ENCODE measurements at places on chromosomes 3 and 15.

DNA sequence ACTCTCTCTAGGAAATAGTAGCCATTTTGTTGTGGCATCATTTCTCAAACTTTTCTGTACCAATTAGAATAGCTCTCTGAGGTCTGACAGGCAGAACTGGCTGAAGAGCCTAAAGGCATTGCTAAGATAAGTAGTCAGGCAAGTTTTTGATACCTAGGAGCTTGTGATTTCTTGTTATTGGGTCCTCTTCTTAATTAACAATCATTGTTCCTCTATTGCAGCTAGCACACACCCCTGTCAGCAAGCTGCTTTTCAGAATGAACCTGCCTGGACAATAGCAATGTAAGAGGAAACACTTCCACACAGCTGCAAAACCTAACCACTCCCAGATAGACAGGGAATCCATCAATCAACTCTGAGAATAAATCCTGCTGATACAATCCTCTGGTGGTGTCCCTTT is 403.9 kb upstream of the TBL1XR1 start:
- DNase-seq = no peak
- H3K36me3 ChIP-seq = no peaks in the 10 kb centered on the region
- H3K27me3 ChIP-seq = no peaks in the 10 kb centered on the region
- H3K4me1 ChIP-seq = peaks cover 2% of the 10 kb centered on the region

GRCh38 chr3:3792391-3792790 is 6.8 kb upstream of the LRRN1 start:
- no peaks in the 10 kb centered on the region for H3K4me1 ChIP-seq
- DNase-seq = no peak
- no peak overlapping the region for H3K27ac ChIP-seq
- no peak overlapping the region for H3K4me3 ChIP-seq
- H3K27me3 ChIP-seq = no peaks in the 10 kb centered on the region

GRCh38 chr3:10432156-10432845 is 73.1 kb downstream of the ATP2B2 start:
- no peak overlapping the region for H3K4me3 ChIP-seq
- peaks cover 3% of the 10 kb centered on the region for H3K4me1 ChIP-seq
- no peaks in the 10 kb centered on the region for H3K36me3 ChIP-seq
- no peak for DNase-seq
- H3K27me3 ChIP-seq = peaks cover 5% of the 10 kb centered on the region

DNA sequence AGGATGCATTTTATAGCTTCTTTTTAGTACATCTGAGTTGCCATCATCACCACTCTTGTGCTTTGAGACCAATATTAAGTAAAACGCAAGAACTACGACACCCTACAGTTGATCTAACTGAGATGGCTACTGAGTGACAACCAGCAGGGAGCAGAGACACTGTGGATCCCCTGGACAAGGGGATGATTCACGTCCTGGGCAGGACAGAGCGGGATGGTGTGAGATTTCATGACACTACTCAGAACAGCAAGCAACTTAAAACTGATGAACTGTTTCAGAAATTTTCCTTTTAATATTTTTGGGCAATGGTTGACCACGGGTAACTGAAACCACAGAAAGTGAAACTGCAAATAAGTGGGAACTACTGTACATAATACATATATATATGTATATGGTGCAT is 299.2 kb downstream of the ADAMTS17 start:
- no peaks in the 10 kb centered on the region for H3K4me1 ChIP-seq
- H3K4me3 ChIP-seq = no peak overlapping the region
- no peak overlapping the region for H3K27ac ChIP-seq
- H3K27me3 ChIP-seq = no peaks in the 10 kb centered on the region
- no peak for DNase-seq

GRCh38 chr15:22262613-22263020 is 182.3 kb downstream of the OR4M2 start:
- peak overlapping the region; percentile 65 for H3K4me3 ChIP-seq
- H3K36me3 ChIP-seq = no peaks in the 10 kb centered on the region
- H3K4me1 ChIP-seq = no peaks in the 10 kb centered on the region
- no peaks in the 10 kb centered on the region for H3K27me3 ChIP-seq
- no peak overlapping the region for H3K27ac ChIP-seq
- no peak for DNase-seq

GRCh38 chr3:16326724-16327349 is 61.8 kb downstream of the OXNAD1 start:
- H3K27ac ChIP-seq = no peak overlapping the region
- no peaks in the 10 kb centered on the region for H3K27me3 ChIP-seq
- no peak for DNase-seq
- H3K4me1 ChIP-seq = peaks cover 11% of the 10 kb centered on the region

DNA sequence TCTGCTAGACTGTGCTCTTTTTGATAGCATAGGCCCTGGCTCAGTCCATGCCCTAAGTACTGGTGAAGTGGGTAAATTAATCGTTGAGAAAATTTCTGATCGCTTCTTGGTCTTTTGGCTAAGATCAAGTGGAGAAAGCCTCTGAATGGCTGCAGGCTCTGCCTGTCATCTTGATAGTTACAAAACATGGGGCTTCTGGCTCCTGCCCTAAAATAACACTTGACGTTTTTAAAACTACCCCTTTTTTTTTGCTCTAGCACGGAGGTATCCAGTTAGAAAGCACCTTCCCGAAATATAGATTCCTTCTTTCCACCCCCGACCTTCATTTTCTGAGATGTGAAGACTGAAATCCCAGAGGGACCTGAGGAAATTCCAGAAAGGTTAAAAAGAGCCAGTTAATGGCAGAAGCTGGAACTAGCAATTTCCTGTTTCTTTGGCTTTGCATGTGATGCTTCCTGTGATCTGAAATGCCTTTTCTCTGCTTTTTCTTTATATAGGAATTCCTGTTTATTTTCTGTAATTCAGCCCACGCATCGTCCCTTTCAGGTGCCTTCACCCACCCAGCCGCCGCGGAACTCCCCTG is 799 bp upstream of the C2CD4B start:
- H3K36me3 ChIP-seq = no peaks in the 10 kb centered on the region
- no peak overlapping the region for H3K27ac ChIP-seq
- peaks cover 41% of the 10 kb centered on the region for H3K27me3 ChIP-seq
- no peak for DNase-seq
- peaks cover 1% of the 10 kb centered on the region for H3K4me1 ChIP-seq

DNA sequence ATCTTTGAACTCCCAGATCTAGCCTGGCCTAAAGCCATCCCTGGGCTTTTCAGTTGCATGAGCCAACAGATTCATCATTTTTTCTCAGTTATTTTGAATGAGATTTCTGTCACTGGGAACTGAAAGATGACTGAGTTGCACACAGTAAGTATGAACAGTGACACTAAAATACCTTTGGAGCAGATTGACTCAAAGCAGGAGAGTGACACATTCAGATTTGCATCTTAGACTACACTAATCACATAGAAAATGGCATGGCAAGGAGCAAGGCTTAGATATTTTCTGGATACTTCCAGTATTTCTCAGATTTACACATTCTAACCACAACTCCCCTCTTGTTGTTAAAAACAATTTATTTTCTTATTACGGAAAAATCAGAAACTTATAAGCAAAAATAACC is 32.8 kb downstream of the SEC62 start:
- H3K27ac ChIP-seq = no peak overlapping the region
- H3K4me3 ChIP-seq = no peak overlapping the region
- no peak for DNase-seq
- no peaks in the 10 kb centered on the region for H3K27me3 ChIP-seq
- H3K4me1 ChIP-seq = no peaks in the 10 kb centered on the region
